ENCODE measurements at places on chromosomes 7 and 10. TPM values are rescaled to one million over a fixed set of nuclear protein-coding genes. Genes with fewer than 3 reads are reported as not detected.

NCF1 gene
- total RNA-seq = not detected

ENO4 gene
- total RNA-seq = 0.17 TPM

ABCC2 gene
- 2.1 TPM for total RNA-seq

JAKMIP3 gene
- 0.43 TPM for total RNA-seq

TRPV6 gene
- not detected for total RNA-seq

CFAP70 gene
- 0.18 TPM for total RNA-seq

UMAD1 gene
- total RNA-seq = 65.9 TPM

SPDYE9 gene
- total RNA-seq = not detected

STOX1 gene
- 0.66 TPM for total RNA-seq
